CD4-positive, alpha-beta T cell treated with Interferon alpha-2 for 1 hour (primary cell): ENCODE measurements at places on chromosomes 2 and 18.

DNA sequence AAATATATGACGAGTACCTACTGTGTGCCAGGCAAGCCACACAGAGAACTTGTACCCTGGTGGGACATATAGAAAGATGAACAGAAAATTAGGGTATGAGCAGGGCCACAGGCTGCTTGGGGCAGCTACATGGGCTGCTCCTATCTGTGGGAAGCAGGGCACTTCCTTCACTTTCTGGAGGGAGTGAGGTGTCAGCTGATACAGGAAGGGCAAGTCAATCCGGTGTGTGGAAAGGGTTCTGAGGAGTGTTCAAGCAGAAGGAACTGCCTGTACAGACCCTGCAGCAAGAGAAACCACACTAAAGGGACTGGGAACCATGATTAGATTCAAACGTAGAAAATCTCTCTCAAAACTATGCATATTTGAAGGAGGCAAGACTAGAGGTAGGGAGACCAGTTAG lies 58.6 kb upstream of the BCL11A start:
- DNase-seq = no peak

DNA sequence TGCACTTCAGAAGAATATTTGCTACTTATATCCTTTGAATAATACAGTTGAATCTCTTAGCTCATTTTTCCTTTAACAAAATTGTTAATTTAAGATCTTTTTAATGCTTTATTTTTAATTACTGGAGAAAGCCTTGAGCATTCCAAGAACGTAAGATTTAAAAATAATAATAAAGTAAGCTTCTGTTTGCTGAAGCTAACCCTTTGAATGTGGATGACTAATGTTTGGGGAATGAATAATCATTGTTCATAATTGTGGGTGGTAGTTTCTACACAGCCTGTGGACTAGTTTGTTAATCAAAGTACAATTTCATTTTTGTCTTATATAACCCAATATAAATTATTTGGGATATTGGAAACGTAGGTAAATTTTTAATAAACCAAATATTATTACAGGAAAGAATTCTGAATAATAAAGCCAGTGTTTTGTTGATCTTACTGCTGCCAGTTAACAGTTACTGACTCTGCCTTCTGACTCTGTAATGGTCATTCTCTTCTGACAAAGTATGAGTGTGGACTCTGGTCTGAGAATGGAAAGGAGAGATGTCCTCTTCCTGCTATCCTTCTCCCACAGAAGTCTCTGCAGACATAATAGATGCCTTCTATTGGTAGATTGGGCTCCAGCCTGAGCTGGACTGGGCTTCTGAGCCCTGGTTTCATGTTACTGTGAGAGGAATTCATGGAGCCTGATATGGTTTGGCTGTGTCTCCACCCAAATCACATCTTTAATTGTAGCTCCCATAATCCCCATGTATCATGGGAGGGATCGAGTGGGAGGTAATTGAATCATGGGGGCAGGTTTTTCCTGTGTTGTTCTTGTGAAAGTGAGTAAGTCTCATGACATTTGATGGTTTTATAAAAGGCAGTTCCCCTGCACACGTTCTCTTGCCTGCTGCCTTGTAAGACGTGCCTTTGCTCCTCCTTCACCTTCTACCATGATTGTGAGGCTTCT lies 292.7 kb upstream of the SLC39A10 start:
- no peak for DNase-seq

- peak; percentile 38 for DNase-seq
These were observed 4.7 kb downstream of the CTDP1 start for GRCh38 chr18:79684283-79684631.

DNA sequence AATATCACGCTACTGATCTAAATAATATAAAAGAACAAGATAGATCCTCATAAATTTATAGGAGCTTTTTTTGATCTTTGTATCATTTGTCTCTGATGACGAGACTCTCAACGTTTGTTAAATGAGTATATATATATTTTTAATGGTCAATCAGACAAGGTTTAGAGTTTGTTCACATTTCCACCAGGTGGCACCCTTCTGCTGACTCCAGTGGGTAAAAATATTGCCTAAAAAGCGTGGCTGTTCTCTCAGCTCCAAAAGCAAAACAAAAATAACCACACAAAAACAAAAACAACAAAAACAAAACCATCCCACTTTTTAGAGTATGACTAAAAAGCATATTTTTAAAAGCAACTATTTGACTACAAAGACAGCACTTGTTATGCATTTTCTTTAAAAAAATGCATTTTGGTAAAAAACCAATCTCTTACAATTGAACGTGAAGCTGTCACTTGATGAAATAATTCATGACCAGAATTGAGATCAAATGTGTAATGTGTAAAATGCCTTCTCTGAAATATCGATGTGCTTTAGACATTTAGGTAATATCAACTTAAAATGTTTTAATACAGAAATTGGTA lies 723.2 kb downstream of the DPP10 start:
- no peak for DNase-seq

DNA sequence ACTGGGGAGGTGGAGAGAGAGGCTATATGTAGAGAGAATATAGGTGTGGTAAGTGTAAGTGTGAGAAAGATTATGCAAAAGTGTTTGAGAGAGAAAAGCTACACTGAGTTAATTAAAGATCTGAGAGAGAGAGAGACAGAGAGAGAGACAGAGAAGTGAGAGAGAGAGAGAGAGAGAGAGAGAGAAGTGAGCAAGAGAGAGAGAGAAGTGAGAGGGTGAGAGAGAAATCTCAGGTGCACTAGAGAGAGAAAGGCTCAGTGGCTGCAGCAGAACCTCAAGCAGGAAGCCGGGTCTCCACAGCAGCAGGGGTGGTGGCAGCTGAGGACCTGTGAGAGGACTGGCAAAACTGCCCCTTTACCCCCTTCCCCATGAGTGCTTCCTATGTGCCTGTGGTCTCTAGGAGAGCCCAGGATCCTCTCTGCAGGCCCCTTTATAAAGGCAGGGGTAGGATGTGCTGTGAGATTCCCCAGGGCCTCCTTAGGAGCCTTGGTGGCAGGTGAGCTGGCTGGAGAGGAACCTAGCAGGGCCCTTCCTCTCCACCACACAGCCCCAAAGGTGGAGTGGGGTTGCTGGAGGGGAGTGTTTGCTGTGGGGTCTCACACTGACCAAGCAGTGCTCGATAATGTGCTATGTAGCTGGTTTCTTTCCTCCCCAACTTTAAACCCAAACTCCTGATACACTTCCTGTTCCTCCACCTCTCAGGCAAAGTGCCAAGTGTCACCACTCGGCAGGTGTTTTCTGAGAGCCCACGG lies 52.6 kb downstream of the SLC4A5 start:
- DNase-seq = peak; percentile 54

DNA sequence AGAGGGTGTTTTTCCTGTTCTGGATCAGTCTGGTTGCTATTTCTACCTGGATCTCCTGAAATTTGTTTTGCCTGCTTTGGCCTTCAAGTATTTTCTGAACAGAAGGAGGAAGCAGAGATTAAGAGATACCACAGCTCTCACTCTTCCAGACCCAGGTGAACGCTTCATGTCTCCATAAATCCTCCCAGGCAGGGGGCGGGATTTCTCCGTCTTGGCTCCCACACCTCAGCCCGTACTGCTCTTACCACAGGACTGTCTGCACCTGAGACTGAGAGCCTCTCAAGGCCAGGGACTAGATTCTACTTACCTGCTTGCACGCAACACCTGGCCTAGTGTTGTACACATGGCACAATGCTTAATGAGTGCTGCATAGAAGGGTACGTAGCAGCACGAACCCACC lies 59.9 kb upstream of the LRPPRC start:
- DNase-seq = no peak

DNA sequence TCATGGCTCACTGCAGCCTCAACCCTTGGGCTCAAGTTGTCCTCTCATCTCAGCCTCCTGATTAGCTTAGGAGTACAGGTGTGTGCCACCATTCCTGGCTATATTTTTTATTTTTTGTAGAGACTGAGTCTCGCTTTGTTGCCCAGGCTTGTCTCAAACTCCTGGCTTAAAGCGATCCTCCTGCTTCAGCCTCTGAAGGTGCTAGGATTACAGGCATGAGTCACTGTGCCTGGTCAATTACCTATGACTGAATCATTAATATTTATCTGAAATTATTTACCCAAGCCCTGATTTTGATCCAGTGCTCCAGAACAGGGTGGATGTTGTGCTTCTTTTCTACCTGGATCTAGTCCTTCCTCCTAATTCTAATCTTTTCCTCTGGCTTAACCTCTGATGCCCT lies 87.8 kb downstream of the MAP2 start:
- no peak for DNase-seq

DNA sequence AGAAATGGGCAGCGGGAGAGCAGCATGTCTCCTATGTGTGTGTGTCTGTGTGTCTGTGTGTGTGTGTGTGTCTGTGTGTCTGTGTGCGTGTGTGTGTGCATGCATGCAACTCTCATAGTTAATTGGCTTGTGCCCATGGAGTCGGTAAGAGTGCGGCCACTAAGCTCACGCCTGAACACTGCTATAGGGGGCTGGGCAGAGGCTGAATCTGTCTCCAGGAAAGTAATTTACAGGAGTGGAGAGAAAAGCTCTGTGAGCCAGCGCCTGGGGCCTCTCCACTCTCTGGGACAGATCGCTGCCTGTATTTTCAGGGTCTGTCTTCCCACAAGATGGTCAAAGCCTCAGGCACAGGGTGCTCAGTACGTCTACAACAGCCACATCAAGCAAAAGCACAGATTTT lies 553.4 kb downstream of the TNS1 start:
- no peak for DNase-seq

GRCh38 chr2:177535958-177536504 lies 143.5 kb downstream of the AGPS start:
- no peak for DNase-seq
